ENCODE measurements at places on chromosomes 1 and 21.

- DNase-seq: peak; percentile 89
Measured at GRCh38 chr21:44006656-44007055, 5.5 kb upstream of the TRAPPC10 start.

GRCh38 chr1:2973601-2974593 is 47.4 kb upstream of the ACTRT2 start:
- no peak for DNase-seq

- peak; percentile 74 for DNase-seq
Measured at GRCh38 chr1:60978421-60979357, 103.7 kb upstream of the NFIA start.

GRCh38 chr1:154857441-154858215 is 12.5 kb downstream of the KCNN3 start:
- no peak for DNase-seq

DNA sequence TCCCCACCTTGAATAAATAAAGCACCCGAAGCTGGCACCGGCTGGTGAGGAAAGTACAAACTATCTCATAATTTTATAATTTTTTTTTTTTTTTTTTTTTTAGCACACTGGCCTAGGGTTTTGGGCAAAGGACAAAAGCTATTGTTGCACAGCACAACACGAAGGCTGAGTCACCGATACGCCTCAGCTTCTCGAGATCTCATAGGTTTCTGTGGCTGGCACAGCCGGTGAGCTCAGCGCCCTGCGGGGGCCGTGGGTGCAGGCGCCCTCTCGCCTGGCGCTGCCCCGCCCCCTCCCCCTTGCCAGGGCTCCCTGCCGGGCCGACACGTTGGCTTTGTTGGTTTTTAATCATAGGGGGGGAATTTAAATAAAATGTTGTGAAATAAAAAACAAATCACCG is 17.2 kb downstream of the CASZ1 start:
- no peak for DNase-seq

DNA sequence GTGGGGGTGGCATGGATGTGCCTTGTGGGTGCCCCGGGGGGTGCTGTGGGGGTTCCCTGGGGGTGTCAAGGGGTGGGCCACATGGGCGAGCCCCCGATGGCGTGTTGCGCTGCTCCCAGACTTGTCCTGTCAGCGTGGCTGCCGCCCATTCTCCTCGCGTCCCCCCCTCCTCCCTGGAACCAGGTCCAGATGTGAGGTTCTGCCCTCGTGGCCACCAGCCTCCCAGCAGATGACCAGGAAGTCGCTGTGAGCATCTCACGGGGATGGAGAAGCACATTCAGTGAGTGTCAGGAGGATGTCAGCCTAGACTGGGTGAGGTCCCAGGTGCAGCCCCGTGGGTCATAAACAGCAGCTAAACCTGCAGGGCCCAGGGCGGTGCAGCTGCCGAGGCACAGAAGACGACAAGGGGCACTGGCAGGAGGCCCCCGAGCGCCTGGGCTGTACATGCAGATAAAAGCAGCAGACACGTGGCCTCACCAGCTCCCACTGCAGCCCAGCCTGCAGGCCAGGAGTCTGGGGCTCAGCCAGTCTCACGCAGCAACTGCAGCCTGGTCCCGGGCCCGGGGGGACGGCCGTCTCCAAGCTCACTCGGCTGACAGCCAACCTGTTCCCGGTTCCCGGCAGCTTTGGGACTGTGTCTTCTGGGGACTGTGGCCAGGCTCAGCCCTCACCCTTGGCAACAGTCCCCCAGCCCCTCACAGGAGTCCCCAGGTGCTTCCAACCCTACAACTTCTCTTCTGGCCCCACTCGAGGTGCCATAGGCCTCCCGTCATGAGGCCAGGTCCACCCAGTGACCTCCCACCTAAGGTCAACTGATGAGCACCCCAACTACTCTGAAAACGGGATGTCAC is 17.5 kb upstream of the COL6A2 start:
- peak; percentile 54 for DNase-seq

GRCh38 chr1:201259476-201260235 is 23.6 kb upstream of the PKP1 start:
- no peak for DNase-seq

- DNase-seq: no peak
Measured at GRCh38 chr1:12709091-12709491, 6.8 kb upstream of the AADACL3 start.

All from cardiac muscle cell (in vitro differentiated cells and primary cell).